ENCODE measurements at places on chromosomes 2 and 18.

DNA sequence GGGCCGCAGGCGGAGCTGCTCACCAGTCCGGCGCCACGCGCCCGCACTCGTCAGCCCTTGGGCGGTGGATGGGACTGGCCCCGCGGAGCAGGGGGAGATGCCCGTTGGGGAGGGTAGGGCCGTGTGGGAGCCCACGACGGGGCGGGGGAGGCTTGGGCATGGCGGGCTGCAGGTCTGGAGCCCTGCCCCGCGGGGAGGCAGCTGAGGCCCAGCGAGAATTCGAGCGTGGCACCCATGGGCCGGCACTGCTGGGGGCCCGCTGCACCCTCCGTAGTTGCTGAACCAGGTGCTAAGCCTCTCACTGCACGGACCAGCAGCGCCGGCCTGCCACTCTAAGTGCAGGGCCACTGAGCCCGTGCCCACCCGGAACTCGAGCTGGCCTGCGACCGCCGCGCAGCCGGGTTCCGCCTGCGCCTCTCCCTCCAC lies 182.4 kb upstream of the ERBB4 start:
- no peak for DNase-seq

GRCh38 chr18:55353806-55354205 lies 234.2 kb downstream of the TCF4 start:
- no peak for DNase-seq

DNA sequence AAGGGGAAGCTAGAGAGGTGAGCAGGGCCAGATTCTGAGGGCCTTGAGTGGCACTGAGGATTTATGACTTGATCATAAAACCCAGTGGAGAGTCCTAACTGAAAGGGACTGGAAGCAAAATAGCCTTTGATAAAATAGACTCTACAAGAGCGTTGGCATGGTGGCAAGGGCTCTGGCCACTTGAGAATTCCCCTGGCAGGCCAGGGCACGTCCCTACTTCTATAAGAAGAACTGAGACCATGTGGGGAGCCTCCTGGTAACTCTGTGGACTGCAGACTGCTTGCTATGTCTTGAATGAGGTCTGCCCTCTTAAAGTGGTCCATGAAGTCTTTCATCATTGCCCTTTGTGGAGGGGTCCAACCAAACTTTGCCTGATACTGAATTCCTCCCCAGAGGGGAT lies 324.8 kb downstream of the ALK start:
- DNase-seq, result no peak

GRCh38 chr2:144322379-144322778 lies 197.5 kb downstream of the ZEB2 start:
- no peak for DNase-seq

- DNase-seq, result no peak
Measured at GRCh38 chr2:60652832-60653340, 99.4 kb upstream of the BCL11A start.

- DNase-seq, result no peak
Measured at GRCh38 chr2:184129073-184129472, 469.3 kb upstream of the ZNF804A start.

DNA sequence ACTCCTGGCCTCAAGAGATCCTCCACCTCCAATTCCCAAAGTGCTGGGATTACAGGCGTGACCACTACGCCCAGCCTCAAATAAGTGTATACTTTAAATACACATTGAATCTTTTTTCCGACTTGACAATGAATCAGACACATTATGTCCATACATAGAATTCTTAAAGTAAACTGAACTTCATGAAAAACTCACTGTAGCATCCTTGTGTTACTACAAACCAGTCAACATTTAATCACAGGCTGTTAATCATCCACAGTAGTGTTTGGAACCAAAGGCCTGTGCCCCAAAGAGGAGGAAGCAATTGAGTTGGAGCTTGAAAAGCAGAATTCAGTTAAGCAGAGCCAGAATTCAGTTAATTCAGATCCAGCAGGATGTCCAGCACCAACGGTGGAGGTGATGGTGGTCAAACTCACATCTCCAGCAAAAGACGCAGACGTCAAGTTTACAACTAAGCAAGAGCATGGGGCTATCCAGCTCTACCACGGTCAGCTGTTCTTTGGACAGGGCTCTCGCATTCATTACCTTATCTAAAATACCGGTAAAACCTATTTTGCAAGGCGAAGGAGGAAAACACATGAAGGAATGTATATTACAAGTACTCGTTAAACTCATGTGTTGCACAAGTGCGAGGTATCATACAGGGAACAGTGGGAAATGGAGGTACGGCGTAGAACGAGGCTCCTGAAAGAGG lies 1.2 kb downstream of the SLC39A6 start:
- no peak for DNase-seq

- no peak for DNase-seq
Measured at GRCh38 chr2:73117441-73117840, 4.7 kb upstream of the RAB11FIP5 start.

GRCh38 chr2:98558852-98559530 lies 49.3 kb downstream of the COA5 start:
- DNase-seq, result no peak

- DNase-seq, result no peak
Measured at GRCh38 chr18:72867746-72868584, at the start of gene NETO1. Gene NETO1 (minus strand): TSS chr18:72867987. CDS start chr18:72867291, 696 bp downstream.

- no peak for DNase-seq
Measured at GRCh38 chr2:111618978-111619902, 264.8 kb downstream of the ANAPC1 start.

GRCh38 chr2:213004197-213004821 lies 147.1 kb downstream of the IKZF2 start:
- DNase-seq, result no peak

DNA sequence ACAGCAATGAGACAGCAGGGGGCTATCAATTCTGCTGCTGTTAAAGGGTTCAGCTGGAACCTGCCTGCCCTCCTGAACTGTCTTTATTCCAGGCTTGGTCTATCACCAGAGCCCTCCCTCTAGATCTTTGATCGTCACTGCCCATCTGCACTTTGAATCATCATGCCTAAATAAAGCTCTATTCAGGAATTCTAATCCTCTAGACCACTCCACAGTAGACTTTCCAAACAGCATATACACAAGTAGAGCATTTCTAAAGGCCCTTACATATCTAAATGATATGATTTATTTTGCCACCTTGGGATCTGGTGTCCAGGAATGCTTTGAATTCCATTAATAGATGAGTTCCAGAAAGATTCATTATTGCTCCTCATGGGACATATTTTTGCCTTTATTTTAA lies 542.1 kb upstream of the SYT4 start:
- no peak for DNase-seq

GRCh38 chr2:24898122-24899109 lies 21.6 kb downstream of the ADCY3 start:
- no peak for DNase-seq

GRCh38 chr18:35842536-35842935 lies 129.9 kb upstream of the RMP24 start:
- no peak for DNase-seq

DNA sequence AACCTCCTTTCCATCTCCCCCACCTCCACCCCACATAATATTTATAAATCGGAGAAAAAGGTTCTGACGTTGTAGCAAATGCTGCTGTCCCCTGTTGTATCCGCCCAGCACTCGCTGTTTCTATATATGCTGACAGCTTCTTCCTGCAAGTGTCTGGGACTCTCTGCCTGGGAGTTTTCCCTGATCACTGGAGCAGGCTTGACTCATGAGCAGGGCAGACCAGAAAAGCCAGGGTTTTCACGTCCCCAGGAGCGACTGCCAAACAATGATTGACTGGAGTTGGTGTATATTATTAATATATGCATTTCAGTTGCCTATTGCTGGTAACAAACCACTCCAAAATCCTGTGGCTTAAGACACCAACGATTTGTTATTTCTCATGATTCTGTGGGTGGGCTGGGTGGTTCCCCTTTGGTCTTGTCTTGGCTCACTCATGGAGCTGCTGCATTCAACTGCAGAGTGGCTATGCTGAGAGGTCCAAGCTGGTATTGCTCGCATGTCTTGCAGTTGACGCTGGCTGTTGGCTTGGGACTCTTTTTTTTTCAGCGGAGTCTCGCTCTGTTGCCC lies 21.2 kb upstream of the ASXL2 start:
- no peak for DNase-seq

- DNase-seq, result no peak
Measured at GRCh38 chr2:217739741-217740140, 263.1 kb downstream of the TNS1 start.

- no peak for DNase-seq
Measured at GRCh38 chr2:127413200-127413599, 5.0 kb upstream of the PROC start.

DNA sequence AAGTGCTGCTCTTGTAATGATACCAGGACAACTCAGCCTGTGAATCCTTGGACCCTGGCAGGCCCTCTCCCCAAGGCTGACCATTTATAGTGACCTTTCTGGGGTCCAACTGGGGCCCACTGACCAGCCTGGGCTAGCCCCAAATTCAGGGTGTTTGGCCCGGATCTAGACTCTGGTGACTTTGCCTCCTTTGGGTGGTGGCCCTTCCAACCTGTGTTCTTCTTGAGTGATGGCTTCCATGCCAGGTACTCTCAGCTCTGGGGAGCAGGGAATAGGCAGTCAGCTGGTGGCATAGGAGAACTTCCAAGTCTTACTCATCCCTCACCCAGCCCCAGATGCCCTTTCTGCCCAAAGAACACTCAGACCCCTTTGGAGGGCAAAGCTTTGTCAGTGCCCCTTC lies 10.3 kb downstream of the MYO7B start:
- no peak for DNase-seq

DNA sequence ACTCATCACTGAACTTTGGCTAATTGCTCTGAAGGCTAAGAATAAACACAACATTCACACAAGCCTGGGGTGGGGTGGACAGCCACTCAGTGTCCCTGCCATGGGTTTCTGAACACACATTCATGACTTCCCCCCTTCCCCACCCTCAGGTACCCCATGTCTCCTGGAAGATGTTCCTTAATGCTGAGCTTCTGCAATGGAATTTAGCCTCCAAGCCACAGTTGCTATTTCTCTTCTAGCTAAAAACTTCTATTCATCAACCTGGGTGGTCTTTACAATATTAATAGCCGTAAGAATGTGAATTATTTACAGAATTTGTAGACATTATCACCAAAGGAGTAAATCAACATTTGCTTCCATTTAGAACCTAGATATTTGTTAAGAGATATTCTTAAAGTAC lies 175.1 kb downstream of the ACKR3 start:
- no peak for DNase-seq

GRCh38 chr2:12594590-12594989 lies 122.1 kb upstream of the TRIB2 start:
- no peak for DNase-seq

DNA sequence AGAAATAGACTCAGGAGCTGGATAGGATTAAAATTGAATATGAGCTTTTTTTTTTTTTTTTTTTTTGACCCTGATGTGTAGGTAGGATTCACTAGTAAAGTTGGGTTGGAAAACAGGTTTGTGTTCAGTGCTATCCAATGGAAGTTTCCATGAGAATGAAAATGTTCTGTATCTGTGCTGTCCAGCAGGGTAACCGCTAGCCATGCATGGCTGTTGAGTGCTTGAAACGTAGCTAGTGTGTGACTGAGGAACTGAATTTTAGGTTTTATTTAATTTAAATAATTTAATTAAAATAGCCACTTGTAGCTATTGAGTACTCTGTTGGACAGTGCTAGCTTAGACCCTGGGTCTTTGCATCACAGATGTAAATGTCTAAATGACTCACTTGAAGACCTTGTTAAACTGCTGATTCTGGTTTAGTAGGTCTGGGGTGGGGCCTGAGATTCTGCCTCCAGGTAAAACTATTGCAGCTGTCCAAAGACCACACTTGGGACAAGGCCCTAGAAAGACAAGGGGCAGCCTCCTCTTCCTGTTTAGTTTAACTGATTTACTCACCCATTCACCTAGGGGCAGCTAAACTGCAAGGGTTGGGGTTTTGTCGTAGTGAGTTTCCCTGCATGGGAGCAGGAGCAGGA lies 84.7 kb upstream of the STON1 start:
- no peak for DNase-seq

DNA sequence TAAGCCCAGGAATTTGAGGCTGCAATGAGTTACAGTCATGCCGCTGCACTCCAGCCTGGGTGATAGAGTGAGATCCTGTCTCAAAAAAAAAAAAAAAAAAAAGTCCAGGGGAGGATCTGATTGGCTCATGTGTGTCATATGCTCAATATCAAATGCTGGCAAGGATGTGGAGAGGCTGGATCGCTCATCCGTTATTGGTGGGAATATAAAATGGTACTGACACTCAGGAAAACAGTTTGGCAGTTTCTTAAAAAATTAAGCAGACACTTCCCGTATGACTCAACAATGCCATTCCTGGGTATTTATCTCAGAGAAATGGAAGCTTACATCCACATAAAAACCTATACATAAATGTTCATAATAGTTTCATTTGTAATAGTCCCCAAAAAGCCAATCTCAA lies 68.9 kb downstream of the MEX3C start:
- DNase-seq, result no peak

DNA sequence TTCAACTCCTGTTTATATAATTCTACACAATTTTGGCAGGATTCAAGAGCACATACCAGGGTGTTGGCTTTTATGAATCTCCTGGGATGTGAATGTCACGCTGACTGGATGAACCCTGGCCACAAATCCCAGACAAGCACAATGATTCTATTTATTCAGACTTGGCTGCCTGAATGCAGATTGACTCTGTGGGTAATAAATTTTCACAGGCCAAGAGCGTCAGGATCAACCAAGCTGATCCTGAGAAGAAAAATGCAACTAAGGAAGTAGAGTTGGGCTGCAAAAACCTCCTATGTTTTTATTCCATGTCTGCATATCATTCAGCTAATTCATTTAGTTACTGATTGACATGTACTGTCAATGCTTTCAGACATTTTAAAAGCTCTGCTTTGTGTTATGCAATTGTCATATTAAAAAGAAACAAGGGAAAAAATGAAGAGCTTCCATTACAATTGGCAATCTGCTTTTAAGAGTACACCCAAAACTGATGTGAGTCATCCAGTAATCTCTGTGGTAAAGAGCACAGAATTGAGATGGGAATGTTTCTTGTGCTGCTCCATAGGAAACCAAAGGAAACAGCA lies 173.0 kb upstream of the REV1 start:
- DNase-seq, result no peak

DNA sequence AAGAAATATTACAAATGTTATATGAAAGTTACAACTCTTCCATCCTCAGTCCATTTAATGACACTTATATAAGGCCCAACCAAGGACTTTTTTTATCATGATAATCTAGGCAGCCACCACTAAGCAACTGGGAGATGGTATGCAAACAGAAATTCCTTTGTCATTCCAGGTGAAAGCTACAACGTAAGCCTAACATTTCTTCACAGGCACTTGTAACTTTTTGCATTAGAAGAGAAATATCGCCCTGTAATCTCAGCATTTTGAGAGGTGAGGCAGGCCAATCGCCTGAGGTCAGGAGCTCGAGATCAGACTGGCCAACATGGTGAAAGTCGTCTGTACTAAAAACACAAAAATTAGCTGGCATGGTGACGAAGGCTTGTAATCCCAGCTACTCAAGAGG lies 581.2 kb upstream of the SLC8A1 start:
- DNase-seq, result no peak
